A172 (cell line): ENCODE measurements at places on chromosomes 11 and 22. TPM values are rescaled to one million over a fixed set of nuclear protein-coding genes. Genes with fewer than 3 reads are reported as not detected.

- DNase-seq = peak; percentile 54
Measured at GRCh38 chr22:37187891-37188761, at the start of gene C1QTNF6. Gene C1QTNF6, minus strand, starts transcription at chr22:37188247. Its CDS starts 34 bp downstream, at chr22:37188213.

- DNase-seq = no peak
Measured at GRCh38 chr22:50044485-50045118, 13.5 kb downstream of the TTLL8 start.

GRCh38 chr11:129386795-129387397 is 11.2 kb downstream of the BARX2 start:
- DNase-seq = no peak

GRCh38 chr11:64688534-64688982 is 34.4 kb downstream of the NRXN2 start:
- DNase-seq = peak; percentile 75

DNA sequence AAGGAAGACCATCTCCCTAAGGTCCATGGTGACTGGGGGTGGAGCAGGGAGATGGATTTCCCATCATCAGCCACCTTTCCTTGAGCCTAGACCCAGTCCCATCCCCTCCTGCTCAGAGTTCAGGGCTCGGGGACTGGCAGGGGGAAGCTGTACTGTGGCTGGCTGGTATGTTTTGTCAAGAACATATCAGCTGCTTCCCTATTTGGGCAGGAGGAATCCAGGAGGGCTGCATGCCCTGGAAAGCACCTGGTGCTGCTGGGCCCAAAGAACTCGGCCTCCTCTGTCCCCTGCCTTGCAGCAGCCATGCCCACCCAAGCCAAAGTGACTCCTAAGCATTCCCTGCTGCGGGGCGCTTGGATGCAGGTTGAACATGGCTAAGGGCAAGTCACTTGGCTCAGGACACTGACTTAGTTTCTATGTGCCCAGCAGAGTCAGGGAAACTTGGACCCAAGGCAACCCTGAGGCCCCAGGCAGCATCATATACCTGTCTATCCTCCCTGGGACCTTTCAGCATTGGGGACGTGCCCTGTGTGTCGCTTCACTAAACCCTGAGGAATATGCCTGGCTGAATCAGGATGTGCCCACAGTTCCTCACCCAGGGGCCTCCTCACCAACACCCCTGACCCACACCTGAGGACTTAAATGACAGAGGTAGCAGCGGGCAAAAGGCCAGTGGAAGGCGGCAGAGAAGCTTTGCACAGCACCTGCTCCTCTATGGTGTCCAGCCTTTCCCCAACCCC is 43.1 kb downstream of the BUD13 start:
- DNase-seq = no peak

GRCh38 chr11:97893612-97894011 is 1127.1 kb upstream of the CNTN5 start:
- no peak for DNase-seq

The PHLDA2 gene
- 30.8 and 34.4 TPM in 2 replicates for total RNA-seq

The TRPM5 gene
- total RNA-seq = not detected in 2 replicates

The TSGA10IP gene
- not detected in 2 replicates for total RNA-seq

The PNPLA3 gene
- 0.96 and 2.0 TPM in 2 replicates for total RNA-seq

The TIMM8B gene
- total RNA-seq = 56.7 and 61.3 TPM in 2 replicates

The LINC01488 gene
- total RNA-seq = not detected in 2 replicates

The VPREB1 gene
- total RNA-seq = not detected in 2 replicates

The RIBC2 gene
- total RNA-seq = not detected in 2 replicates
